ENCODE measurements at places on chromosomes 7 and 10.

GRCh38 chr7:46215987-46216567 is 295.0 kb upstream of the IGFBP3 start:
- no peak for DNase-seq

GRCh38 chr7:102415685-102416225 is 17.6 kb upstream of the ORAI2 start:
- DNase-seq = no peak

DNA sequence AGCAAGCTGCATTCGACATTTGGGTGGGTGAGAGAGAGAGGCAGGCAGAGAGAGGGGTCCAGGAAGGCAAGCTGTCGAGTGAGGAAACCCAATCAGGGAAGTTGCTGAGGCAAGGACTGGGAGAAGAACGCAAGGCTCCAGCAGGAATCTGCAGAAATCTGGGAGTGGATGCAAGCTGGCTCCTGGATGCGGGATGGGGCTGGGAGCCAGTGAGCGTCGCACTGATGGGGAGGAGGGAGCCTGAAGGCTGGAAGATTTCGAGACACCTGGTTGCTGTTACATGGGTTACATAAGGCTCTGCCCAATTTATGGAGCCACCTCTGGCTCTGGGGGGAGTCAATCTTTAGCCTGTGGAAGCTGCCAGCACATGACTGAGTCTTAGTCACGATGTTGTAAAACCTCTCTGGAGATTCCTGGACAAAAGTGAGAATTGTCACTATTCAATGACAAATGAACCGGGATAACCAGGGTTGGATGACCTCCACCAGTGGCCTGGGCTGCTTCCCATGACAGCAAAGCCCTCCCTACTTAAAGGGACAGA is 51.1 kb upstream of the ADRB1 start:
- peak; percentile 15 for DNase-seq

- no peak for DNase-seq
Observed at GRCh38 chr10:8485032-8485431, 430.5 kb downstream of the GATA3 start.

DNA sequence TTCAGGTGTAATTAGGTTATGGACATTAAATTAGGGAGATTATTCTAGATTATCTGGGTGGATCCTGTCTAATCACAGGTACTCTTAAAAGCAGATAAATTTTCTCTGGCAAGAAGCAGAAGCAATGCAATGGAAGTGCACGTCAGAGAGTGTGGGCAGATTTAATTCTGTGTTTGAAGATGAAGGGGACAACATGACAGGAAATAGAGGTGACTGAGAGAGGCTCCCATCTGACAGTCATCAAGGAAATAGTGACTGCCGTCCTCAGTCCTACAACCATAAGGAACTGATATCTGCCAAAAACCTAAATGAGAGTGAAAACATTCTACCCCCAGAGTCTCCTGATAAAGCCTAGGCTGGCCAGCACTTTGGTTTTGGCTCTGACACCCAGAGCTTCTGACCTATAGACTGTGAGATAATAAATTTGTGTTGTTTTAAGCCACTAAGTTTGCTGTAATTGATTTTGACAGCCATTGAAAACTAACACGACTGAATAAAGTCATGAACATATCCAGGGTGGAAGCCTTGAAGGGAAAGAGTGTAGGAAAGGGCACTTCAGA is 30.5 kb upstream of the DDX50 start:
- DNase-seq = no peak

GRCh38 chr7:74282748-74283459 is 6.3 kb upstream of the CLIP2 start:
- DNase-seq = no peak

DNA sequence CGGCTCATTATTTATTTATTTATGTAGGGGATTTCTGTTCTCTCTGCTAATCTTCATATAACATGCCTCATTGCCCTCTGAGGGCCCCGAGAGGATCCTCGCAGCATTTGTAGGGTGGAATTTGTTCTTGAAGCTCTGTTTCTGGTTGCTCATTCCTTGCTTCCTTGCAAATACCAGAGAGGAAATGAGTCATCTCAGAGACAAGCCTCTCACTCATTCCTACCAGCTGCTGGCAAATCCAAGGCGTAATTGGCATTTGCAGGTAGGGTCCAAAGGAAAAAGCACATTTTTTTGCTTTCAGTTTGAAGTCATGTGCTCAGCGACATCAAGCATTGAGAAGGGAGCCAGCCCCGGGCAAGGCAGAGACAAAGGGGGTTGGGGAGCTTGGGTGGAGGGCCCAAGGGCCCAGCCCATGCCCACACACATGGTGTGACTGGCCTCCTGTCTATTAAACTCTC is 501.6 kb downstream of the GALNT17 start:
- DNase-seq = no peak

- no peak for DNase-seq
Observed at GRCh38 chr7:90749774-90750173, 153.7 kb downstream of the CDK14 start.

DNA sequence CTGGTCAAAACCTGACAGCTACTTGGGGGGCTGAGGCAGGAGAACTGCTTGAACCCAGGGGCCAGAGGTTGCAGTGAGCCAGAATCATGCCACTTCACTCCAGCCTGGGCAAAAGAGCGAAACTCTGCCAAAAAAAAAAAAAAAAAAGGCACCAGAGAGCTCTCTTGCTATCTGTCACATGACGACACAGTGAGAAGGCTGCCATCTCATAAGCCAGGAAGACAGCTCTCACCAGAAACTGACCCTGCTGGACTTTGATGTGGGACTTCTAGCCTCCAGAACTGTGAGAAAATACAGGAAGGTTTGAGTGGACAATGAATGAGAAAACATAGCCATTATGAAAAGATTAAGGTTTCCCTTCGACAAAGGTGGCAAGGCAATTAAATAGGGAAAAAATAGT is 51.1 kb upstream of the KCNIP2 start:
- no peak for DNase-seq

DNA sequence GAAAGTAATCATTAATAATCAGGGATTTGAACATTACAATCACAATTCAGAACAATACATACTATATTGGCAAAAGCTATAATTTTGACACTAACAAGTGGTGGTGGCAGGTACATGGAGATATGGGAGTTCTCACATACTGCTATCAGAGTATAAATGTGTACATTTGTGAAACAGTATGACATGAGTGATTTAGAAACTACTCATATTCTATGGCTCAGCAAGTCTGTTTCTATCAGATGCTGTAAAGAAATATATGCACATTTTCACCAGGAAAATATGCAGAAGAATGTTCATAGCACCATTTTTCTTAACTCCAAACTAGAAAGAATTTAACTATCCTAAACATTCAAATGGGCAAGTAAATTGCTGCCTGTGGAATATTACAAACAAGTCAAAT is 620.0 kb downstream of the SH2D4B start:
- DNase-seq = no peak

- no peak for DNase-seq
Observed at GRCh38 chr7:26379711-26380110, 88.0 kb downstream of the SNX10 start.

- DNase-seq = peak; percentile 7
Observed at GRCh38 chr7:120733143-120733542, 124.8 kb downstream of the TSPAN12 start.

GRCh38 chr7:90655566-90655965 is 59.4 kb downstream of the CDK14 start:
- peak; percentile 10 for DNase-seq

DNA sequence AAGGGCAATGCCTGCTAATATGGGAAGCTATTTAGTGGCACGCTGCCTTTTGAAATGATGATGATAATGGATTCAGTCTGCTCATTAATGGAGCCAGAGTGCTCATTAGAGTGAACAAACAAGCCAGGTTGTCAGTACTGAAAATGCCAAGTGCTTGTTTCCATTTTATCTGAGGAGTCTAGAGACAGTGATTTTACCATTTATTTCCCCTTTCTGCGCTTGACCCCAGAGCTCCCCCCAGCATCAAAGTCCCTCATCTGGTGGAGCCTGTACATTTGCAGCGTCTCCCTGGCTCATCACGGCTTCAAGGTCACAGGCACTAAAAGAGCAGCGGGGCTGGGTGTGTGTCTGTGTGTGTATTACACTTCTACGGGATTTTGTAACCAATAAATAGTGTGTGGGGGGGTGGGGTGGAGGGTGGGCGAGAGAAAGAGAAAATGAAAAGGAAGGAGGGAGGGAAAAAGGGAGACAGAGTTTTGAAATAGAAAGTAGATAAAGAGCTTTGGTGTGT is 553.8 kb downstream of the TFEC start:
- no peak for DNase-seq

DNA sequence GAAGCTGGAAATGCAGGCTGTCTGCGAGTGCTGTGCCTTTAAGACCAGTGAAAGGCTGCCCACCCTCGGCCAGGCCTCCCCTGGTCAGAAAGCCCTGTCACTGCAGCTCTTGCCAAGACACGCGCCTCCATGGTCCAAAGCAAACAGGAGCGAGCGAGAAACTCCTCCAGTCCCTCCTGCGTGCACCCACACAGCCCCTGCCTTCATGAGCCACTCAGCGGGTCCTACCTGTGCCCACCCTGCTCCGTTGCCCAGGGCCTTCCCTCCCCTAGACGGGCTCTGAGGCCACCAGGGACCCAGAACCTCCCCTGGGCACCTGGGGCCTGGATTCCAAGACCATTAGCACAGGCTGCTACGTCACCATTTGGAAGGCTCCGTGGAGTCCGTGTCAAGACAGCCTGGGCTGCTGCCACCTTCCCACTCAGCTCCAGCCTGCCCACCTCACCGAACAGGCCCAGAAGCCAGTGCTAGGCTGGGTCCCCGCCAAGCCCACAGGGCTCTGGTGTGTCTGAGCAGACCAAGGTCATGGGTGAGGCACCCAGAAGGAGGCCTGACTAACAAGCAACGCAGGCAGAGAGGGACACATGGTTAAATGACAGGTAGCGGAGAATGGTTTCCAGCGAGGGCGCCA is 144.5 kb downstream of the NEURL1 start:
- DNase-seq = no peak

GRCh38 chr7:32631021-32631420 is 135.7 kb downstream of the AVL9 start:
- DNase-seq = no peak

DNA sequence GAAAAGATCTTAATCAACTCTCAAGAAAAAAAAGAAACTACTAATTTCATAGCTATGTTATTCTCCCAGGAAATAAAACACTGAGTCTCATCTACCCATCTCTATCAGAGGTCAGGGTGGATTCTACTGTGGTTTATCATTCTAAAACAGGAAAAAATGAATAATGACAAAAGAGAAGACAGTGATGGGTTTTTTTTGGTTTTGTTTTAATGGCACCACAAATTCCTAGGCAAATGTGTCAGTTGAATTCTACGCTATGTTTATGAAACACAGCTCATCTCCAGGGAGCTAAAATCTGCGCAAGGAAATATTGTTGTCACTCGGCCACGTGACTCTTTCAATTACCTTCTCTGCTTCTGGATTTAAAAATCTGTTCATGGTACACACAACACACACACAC is 393.4 kb upstream of the SORCS1 start:
- no peak for DNase-seq

DNA sequence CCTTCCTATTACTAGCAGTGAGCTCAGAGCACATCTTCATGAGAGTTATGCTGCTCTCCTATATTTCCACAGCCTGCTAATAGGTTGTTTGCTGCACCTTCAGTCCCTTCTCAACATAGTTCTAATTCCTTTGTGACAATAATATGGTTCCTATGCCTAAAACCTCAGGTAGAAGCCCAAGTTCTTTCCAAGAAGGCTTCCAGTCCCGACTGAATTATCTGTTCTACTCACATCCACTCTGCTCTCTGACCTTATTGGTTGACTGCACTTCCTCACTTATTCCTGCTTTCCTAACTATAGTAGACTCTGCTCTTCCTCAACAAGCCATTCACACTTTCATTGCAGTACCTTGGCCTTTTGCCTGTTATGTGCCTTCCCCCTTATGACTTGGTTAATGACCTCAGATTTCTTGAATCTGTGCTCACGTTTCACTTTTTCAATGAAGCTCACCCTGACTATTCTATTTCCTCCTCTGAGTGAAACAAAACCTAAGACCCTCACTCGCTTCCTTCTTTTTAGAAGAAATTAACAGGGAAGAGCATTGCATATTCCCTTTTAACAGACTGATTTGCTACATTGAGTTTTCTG is 132.7 kb downstream of the MDFIC start:
- DNase-seq = peak; percentile 51

GRCh38 chr7:20114468-20114867 is 102.7 kb downstream of the MACC1 start:
- DNase-seq = peak; percentile 89

GRCh38 chr10:46530249-46531186 is 25.9 kb downstream of the GPRIN2 start:
- DNase-seq = no peak

GRCh38 chr7:29861884-29862283 is 55.6 kb downstream of the WIPF3 start:
- DNase-seq = no peak

GRCh38 chr10:15333909-15334649 is 37.0 kb downstream of the FAM171A1 start:
- DNase-seq = no peak

DNA sequence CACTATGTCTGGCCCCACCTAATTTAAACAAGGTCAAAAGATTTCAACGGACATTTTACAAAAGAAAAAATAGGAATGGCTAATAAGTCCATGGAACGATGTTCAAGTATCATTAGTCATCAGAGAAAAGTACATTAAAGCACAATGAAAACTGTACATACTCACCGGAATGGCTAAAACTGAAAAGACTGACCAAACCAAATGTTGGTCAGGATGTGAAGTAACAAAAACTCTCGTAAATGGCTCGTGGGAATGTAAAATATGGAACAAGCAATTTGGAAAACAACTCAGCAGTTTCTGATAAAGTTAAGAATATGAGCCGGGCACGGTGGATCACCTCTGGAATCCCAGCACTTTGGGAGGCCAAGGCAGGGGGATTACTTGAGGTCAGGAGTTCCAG is 65.7 kb upstream of the PARD3 start:
- DNase-seq = no peak

- no peak for DNase-seq
Observed at GRCh38 chr10:91700273-91700672, 67.4 kb upstream of the PPP1R3C start.

DNA sequence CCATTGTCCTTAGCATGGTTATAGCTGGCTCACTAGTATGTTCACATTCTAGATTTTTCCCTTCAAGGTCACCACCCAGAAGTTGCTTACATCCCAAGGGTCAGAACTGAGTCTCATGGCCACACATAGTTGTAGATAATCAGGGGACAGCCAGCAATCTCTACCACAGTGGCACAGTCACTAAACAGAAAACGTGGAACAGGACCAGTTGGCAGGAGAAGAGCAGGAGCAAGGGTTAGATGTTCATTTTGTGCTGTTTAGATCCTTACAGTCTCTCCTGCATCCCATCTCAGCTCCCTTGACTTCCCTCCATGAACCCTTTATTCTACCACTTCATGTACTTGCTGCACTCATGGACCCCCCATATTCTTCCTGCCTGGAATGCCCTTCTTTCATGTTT is 73.9 kb downstream of the LRMDA start:
- no peak for DNase-seq

- DNase-seq = peak; percentile 41
Observed at GRCh38 chr7:30596014-30596641, 1.4 kb downstream of the GARS1 start.

GRCh38 chr10:103775776-103776175 is 79.6 kb downstream of the SH3PXD2A start:
- no peak for DNase-seq

Measured in suppressor macrophage treated with lipopolysaccharide for 4 hours (primary cell).